ENCODE measurements at places on chromosomes 3 and 15.
A peak's percentile ranks its signal among the peaks of the same experiment; 100 is the strongest.

- no peak for DNase-seq
Measured at GRCh38 chr3:179942553-179943075, 94.1 kb downstream of the PEX5L start.

DNA sequence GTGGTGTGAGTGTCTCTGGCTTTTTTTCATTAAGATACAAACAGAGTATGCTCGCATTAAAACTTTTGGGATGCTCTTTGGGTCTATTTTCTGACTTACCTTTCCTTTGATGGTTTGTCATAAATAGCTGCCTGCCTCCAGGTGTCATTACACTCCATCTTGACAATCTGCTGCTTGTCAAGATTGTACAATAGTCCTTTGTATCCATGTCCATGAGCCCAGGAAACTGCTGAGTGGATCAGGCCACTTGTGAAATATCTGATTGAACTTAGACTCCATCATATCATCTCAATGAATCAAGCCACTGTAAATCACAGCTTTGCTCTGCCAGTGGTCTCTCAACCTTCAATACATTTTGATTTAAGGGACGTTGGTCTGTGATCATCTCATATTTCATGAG, 135.2 kb downstream of the ECT2 start:
- no peak for DNase-seq

- DNase-seq: no peak
Measured at GRCh38 chr15:35867356-35867755, 321.4 kb upstream of the DPH6 start.

DNA sequence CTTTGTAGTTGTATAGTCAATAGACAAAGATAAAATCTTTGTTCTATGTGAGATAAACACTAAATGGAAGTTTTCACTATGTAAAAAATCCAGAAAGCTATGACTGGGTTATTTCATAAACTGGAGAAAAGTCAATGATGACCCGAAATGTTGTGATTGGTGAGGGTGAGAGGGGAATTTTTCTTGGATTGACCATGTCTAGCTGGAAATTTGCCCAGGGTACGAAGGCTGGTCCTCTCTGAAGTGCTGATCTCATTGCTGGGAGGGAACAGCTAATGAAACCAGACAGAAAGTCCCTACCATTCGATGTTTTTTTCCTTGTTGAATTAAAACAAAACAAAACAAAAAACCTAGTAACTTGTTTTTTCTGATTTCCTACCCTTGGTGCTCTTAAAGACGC, 14.3 kb downstream of the TPRG1 start:
- DNase-seq: no peak

DNA sequence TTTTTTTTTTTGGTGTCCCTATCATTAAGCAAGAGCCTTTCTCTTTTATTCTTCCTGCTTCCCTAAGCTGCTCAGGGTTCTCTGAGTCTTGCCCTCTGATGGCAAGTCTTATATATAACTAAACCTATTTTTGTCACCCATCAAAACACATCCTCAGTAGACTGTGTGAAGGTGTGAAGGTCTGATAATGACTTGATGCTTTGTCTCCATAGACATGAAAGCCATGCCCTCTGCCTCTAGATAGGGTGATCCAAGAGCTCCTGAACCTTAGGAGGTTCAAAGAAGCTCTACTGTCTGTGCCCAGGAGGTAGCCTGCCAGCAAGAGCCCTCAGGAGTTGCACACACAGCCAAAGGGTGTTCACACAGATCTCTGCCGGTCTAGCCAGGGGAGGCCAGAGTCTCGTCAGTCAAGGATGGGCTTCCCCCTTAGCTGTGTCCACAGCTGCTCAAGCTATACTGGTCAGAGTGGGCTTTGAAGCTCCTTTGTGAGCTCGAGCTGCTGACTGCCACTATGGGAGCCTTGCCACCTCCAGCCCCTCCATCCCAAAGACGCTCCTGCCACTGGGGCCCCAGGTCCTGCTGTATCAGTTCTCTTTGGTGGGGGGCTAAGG, 13.1 kb upstream of the SNX22 start:
- no peak for DNase-seq

GRCh38 chr3:72240531-72240930, 455.6 kb upstream of the PROK2 start:
- DNase-seq: no peak

- peak; percentile 52 for DNase-seq
Measured at GRCh38 chr3:30752970-30753369, 141.5 kb downstream of the GADL1 start.

DNA sequence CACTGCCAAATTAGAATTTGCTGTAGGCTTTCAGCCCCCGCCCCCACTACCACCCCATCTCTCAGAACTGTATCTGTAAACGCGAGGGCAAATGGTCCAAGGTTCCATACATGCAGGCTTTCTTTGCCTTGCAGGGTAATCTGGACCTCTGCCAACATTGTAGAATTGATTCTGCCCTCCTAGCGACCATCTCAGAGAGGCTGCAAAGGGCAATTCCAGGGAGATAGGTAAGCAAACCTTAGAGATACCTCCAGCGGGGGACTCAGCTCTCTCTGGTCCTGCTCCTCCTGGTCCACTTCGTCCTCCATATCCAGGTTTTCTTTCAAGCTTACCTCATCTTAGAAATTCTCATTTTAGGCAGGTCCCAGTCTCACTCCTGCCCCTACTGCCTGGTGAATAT, 64.4 kb downstream of the SLMAP start:
- DNase-seq: no peak

- peak; percentile 64 for DNase-seq
Measured at GRCh38 chr3:128549283-128550112, 56.5 kb upstream of the GATA2 start.

DNA sequence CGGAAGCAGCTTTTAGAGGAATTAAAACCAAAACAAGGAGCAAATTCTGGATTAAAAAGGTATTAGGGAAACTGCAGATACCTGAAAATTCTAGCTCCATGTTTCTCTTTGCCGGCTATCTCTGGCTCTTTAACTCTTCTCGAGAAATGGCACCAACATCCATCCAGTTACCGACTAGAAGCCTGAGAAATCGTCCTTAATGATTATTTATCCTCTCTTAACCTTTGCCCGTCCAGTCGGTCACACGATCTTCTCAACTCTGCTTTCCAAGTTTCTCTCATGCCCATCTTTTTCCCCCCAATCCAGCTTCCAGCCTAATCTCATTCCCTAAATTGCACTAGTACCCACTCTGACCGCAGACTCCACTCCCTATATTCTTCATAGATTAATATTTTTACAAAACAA, 596 bp upstream of the SGO1 start:
- no peak for DNase-seq

DNA sequence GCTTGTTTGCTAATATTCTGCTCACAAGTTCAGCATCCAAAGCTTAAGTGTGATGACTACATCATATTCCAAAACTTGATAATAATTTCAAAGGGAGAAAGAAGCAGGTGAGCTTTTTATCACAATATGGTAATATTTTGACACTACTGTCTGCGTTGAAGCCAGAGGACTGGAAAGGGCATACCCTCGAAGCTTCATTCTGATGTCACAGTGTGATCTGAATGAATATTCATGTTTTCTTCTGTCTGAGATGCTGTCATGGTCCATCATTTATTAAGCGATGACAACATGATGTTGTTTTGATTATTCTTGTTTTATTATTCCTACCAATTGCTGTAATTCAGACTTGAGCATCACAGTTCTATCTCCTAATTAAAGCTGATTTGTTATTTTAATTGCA, 625.4 kb downstream of the ZPLD1 start:
- DNase-seq: no peak

- DNase-seq: peak; percentile 69
Measured at GRCh38 chr3:124780356-124780755, 50.1 kb downstream of the UMPS start.

DNA sequence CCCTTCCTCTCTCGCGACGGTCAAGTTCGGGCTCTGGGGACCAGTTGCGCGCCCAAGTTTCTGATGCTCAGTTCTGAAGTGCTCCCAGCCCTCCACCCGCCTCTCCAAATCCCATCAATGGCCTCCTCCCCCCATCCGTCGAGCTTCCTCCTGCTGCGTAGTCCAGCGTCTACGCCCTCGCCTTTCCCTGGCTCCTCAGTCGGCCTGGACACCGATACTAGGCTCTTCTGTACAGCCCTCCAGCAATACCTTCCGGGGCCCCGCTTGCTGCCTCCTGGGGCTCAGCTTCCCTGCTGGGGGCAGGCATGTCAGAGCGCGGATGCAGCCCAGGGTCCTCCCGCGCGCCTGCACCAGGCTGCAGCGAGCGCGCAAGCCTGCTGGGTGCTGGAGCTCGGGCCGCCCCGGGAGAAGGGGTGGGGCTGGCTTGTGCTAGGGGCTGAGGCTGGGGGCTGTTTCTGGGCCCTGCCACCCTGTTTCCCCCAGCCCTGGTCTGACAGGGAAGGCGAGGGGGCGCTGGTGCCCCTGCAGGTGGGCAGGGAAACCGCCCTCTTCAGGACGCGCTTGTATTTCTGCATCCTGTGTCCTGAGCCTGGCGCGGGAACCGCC, 353.3 kb upstream of the SUCLG2 start:
- no peak for DNase-seq

- no peak for DNase-seq
Measured at GRCh38 chr3:150370999-150371398, 37.1 kb upstream of the TSC22D2 start.

DNA sequence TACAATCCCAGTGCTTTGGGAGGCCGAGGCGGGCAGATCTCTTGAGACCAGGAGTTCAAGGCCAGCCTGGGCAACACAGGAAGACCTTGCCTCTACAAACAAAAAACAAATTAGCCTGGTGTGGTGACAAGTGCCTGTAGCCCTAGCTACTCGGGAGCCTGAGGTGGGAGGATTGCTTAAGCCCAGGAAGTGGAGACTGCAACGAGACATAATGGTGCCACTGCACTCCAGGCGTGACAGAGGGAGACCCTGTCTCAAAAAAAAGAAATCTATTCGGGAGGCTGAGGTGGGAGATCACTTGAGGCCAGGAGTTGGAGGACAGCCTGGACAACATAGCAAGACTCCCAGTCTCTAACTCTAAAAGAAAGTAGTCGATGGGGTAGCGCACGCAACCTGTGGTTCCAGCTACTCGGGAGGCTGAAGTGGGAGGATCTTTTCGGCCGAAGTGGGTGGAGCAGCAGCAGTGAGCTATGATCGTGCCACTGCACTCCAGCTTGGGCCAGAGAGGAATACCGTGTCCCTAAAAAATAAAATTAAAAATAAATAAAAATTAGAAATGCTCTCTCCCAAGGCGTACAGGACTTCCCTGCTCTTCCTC, 775 bp downstream of the C3orf33 start:
- DNase-seq: no peak

DNA sequence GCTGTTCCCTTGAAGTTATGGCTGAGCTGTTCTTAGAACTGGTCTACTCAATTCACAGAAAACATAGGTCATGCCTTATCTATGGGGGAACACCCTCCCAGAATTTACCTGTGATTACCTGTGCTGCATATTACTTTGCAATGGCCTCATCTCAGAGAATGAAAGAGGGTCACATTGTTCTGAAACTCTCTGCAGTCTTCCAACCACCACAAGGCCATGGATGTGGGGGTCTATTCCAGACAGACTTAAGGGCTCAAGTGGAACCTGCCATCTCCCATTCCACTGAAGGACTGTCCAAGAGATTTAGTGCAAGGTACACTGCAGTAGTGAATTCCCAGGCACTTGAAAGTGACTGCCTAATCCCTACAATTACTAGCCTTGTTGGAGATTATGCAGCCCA, 40.1 kb upstream of the RASA2 start:
- no peak for DNase-seq

GRCh38 chr3:158314426-158315357, 204.8 kb downstream of the RSRC1 start:
- DNase-seq: no peak

DNA sequence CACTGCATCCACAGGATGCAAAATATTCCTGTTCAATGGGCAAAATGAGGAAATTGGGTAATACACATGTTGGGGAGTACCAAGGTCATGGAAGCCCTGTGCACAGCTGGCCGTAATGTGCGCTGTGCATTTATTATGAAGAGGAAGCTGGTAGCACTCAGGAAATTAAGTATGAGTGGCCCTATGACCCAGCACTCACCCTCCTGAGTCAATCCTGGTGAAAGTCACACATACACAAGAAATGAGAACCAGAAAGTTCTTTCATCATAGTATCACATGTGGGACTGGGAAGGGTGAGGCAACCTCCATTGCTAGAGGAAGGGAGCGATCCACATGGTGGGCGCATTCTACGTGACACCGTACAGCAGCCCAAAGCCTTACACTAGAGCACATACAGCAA, 11.4 kb upstream of the PRR20G start:
- DNase-seq: no peak

DNA sequence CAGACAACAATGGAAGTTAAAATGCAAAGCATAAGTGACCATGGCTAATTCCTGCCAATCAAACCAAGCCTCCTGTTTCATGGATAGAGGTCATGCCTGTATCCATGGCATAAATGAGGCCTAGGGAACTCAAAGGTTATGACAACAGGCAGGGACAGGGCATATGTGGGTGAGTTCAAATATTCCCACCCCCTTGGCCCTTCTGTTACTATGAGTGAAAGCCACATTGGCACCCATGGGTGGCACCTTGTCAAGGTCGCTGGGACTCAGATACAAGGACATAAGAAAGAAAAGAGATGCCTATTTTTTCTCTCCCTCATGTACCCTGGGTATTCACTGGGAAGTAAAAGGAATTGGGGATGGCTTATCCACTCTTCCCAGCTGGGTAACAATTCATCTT, 25.3 kb upstream of the TMEM45A start:
- no peak for DNase-seq

GRCh38 chr3:64266065-64266931, 41.0 kb upstream of the PRICKLE2 start:
- peak; percentile 57 for DNase-seq

DNA sequence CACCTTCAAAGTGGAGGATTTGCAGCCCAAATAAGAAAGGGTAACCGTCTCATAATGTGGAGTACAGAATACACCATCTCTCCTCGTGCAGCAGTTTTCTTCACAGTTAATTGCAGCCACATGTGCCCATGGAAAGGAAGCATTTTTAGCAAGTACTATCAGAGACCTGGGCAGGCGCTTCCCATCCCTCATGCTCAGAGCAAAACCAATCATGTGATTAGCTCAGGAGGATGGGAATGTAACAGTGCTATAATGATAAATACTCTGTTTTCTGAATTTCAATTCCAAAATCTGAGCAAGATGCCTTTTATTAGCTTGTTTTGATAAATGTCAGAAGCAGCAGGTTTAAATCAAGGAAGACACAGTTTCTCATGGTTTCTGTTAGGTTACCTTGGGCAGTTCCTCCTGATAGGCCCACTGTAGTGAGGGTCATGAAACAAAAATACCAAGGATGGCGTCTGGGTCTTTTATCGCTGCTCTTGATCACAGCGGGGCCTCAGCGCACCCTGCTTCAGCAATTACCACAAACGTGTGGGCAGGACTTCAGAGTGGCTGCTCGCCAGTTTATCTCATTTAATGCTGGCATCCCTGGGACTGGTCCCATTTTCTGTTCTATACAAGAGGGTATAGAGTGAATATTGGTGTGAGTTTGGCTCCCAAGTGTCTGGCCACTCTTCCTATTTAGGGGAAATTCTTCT, 92.6 kb upstream of the VGLL4 start:
- no peak for DNase-seq

DNA sequence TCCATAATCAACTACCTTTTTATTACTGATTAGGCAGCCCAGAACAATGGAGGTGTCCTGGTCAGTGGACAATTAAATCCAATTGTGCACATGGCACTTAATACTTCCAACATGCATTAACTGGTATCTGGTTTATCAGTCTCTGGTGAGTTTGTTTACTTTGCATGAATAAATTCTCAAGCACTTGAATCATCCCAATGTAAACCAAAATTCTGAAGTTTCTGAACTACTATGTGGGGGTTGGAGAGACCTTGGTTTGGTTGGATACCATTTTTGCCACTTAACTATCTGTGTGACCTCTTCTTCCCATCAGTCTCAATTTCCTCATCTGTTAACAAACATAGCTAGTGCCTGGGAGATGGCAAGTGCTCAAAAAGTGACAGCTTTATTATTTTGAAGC, 70.5 kb upstream of the MAP4 start:
- DNase-seq: no peak

Data from ureter (tissue), 1 donor.